ENCODE measurements at places on chromosomes 3 and 15.

DNA sequence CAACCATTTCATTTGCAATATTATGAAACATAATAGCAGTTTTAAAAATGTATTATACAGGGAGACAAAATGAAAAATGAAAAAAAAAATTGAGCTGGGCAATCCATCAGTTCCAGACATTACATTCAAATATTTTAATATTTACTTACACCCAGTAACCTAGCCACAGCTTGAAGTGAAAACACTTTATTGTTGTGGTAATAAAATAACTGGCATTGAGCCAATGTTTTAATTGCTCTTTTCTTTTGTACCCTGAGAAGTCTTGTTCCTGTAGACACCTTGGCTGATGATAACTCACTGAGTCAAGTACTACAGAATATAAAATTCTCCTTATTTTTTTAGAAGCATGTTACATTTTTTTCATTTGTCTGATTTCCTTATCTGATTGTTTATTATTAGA is 180.6 kb downstream of the ROBO1 start:
- no peak for DNase-seq

DNA sequence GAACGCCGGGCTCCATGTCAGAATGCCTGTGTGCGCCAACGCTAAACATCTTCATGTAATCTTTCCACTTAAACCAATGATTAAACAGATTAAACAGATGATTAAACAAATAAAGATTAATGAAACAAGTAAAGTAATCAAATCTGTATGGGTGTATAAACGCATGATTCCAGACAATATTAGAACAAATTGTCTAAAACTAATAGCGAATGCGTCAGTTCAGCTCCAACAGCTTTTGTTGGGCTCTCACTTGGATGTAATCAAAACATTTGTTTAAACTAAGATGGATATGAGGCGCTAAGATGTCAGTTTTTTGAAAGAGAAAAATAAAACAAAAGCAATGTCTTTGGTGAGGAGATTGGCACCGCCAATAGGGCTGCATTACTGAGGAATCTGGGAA is 299.1 kb upstream of the TLE3 start:
- DNase-seq: no peak

DNA sequence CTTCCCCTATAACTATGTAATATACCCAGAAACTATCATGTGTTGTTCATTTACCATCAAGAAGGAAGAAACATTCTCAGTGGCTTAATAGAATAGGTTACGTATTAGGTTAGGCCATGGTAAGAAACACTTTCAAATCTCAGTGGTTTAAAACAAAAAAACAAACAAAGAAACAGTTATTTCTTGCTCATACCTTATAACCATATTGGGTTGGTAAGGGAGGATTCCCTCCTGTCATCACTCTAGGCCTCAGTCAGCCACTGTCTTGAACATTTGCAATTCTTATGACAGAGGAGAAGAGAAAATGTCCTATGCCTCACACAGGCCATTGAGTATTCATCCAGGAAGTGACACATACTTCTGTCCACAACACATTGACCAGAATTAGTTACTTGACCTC is 727.7 kb upstream of the NECTIN3 start:
- no peak for DNase-seq

- DNase-seq: no peak
Measured at GRCh38 chr15:67836134-67836455, 3.8 kb downstream of the RNU6-1 start.

GRCh38 chr3:131114256-131114655 is 87.6 kb downstream of the NEK11 start:
- no peak for DNase-seq

DNA sequence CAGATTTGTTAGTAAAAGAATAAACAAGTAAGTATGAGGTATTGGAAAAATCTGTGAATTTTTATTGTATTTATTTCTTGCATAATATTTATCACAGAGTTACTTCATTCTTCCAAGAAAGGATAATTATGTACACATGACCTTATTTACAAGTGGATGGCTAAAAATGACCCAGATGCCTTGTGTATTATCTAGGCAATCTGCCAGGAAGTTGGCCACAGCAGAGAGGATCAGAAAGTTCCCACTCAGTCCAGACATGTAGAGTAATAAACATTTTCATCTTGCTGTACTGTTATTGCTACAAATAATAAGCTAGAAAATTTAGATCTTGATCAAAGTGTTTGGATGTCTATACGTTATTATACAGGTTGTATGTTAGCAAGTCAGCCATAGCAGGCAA is 317.1 kb downstream of the EPHA6 start:
- DNase-seq: no peak

GRCh38 chr3:193637831-193638230 is 44.8 kb downstream of the OPA1 start:
- DNase-seq: no peak

DNA sequence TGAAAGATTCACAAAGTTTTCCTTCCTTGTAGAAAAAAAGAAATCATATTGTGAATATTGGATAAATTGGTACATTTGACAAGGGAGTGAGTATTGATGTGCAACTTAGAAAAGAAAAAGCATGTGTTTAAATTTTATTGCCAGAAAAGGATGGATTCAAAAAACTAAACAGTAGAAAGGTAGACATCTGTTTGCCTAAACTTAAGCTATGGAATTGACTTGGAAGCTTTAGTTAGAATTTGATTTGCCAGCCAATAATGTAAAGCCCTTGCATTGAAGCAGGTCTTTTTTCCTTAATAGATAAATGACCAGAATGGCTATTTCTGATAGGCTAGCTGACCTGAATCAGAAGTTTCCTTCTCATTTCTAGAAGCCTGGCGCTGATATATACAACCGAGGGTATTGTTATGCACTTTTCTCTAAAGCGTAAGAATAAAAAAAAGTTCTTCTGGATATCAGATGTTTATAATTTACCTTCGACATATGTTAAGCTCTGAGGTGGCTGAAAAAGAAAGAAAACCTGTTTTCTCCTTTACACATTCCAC is 4.2 kb downstream of the RARB start:
- no peak for DNase-seq

DNA sequence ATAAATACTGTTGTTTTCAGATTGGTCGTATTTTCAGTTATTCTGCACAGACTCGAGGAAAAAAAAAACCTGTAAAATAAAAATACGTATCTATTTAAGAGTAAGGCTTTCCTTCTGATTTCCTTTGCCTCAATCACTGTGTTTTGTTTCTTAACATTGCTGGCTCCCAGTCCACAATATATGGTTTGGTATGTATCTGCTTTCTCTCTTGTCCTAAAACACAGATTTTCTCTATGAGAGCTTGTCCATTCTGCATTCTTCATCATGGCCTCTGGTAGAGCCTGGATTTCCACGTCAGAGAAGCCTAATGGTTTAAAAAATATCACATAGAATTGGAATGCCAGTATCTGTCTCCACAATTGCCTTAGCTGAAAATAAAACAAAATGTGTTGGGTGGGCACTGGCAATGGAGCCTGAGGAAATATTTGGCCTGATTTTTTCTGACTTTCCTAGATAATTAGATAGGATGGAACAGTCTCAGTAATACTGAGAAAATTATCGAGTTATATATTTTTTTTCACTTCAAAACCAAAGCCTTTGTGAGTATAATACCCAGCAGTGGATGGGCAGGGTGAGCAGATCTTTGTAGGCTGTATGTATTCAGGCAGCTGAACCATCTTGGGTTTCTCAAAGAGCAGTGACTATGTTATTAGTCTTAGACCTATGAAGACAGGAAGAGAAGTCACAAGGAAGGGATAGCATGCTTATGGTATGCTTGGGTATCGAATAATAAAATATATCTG is 1.9 kb downstream of the CD200 start:
- DNase-seq: no peak

GRCh38 chr3:112351823-112352222 is 18.9 kb downstream of the CD200 start:
- no peak for DNase-seq

GRCh38 chr3:19103510-19103909 is 44.8 kb upstream of the KCNH8 start:
- no peak for DNase-seq

DNA sequence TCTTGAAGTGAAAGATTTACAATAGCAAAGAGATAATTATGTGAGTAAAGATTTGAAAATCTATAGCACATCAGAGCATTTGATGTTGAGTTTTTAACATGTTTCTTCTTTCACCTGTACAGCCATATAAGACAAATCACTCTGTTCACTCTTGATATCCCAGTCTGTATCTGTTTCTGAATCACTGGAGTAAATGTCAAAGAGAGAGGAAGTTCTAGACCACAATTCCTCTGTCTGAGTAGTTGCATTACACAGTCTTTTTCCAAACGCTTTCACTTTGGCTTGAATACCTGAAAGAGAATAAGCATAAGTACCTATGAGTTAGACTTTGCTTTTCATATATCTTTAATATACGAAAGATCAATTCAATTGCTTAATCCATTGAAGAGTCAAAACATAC is 9.9 kb downstream of the THAP10 start:
- no peak for DNase-seq

- no peak for DNase-seq
Measured at GRCh38 chr3:179324270-179324754, 1.5 kb downstream of the ZNF639 start.

- DNase-seq: no peak
Measured at GRCh38 chr15:87660251-87661129, 596.0 kb downstream of the NTRK3 start.

Measured in stimulated activated CD4-positive, alpha-beta T cell treated with anti-CD3 and anti-CD28 coated beads, Interleukin-1b, Interleukin-23, amount 100 ng/mL, for 1 hour (primary cell).